ENCODE measurements at places on chromosomes 7 and 10. TPM values are rescaled to one million over a fixed set of nuclear protein-coding genes. Genes with fewer than 3 reads are reported as not detected.

- DNase-seq = no peak
Observed at GRCh38 chr10:121158988-121159579, 307.9 kb downstream of the WDR11 start.

DNA sequence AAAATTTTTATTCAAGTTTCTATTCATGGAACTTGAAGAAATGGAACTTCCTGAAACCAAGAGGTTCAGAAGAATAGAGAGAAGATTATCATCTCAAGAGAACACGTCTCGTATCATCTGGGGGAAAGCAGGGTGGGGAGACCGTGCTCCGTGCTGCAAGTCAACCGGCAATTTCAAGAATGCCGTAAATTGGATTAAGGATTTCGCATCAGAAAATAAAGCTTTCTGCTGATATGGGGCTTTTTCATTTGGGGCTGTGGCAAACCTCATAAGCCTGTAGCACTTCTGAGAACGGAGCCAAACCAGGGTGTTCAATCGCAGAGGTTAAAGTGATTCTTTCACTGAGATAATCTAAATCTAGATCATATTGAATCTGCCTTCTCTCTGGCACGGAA lies 150.1 kb upstream of the NPS start:
- DNase-seq = no peak

FAM25G gene
- total RNA-seq = not detected

NCF1 gene
- under 0.01 TPM for total RNA-seq
